ENCODE measurements at places on chromosomes 6 and 20. TPM values are rescaled to one million over a fixed set of nuclear protein-coding genes. Genes with fewer than 3 reads are reported as not detected.

DNA sequence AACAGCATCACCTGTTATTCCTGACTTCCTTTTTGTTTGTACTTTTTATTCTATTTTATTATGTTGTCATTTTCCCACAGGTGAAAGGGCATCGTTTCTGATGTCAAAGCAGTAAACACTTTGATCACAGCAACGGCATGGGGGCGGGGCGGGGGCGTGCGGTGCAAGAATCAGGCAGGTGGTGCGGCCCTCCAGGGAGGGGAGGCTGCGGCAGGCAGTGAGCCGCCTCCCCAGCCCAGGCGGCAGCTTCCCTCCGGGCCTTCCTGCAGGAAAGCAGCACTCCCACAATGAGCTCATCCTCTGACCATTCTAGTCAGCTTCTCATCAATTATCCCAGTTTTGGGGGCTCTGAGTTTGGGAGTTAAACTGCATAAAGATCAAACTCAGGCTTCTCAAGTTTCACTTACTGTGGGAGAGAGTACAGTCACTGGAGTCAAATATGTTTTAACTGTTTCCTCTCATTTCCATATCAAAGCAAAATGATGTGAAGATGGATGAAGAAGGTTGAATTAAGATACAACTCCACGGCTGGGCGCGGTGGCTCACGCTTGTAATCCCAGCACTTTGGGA lies 608.4 kb upstream of the AGPAT4 start:
- H3K36me3 ChIP-seq = no peaks in the 10 kb centered on the region
- no peak for DNase-seq
- H3K27ac ChIP-seq = no peak overlapping the region
- H3K27me3 ChIP-seq = no peaks in the 10 kb centered on the region

The PIM1 gene
- 210 TPM for total RNA-seq

The TRIM31 gene
- total RNA-seq = not detected

GRCh38 chr6:111339294-111339693 lies 143.7 kb downstream of the REV3L start:
- no peak for DNase-seq
- H3K27me3 ChIP-seq = no peaks in the 10 kb centered on the region
- H3K4me1 ChIP-seq = peaks cover 6% of the 10 kb centered on the region
- H3K27ac ChIP-seq = no peak overlapping the region

- peaks cover 4% of the 10 kb centered on the region for H3K36me3 ChIP-seq
- H3K4me1 ChIP-seq = peaks cover 27% of the 10 kb centered on the region
- H3K27me3 ChIP-seq = no peaks in the 10 kb centered on the region
- H3K4me3 ChIP-seq = no peak overlapping the region
- DNase-seq = no peak
- peak overlapping the region; percentile 24 for H3K27ac ChIP-seq
Observed at GRCh38 chr20:34389206-34389953, 26.3 kb downstream of the ITCH start.

The SEL1L2 gene
- not detected for total RNA-seq

The NPEPL1 gene
- total RNA-seq = 59.2 TPM

The CLPSL1 gene
- not detected for total RNA-seq

GRCh38 chr6:90305800-90306448 lies 9.3 kb upstream of the BACH2 start:
- H3K4me1 ChIP-seq = peaks cover 11% of the 10 kb centered on the region
- peaks cover 11% of the 10 kb centered on the region for H3K27me3 ChIP-seq
- no peak for DNase-seq
- H3K27ac ChIP-seq = no peak overlapping the region

- H3K4me3 ChIP-seq = no peak overlapping the region
- H3K27ac ChIP-seq = no peak overlapping the region
- H3K4me1 ChIP-seq = peaks cover 12% of the 10 kb centered on the region
- H3K36me3 ChIP-seq = peaks cover 5% of the 10 kb centered on the region
- no peak for DNase-seq
Observed at GRCh38 chr6:143457563-143458359, 7.2 kb downstream of the PEX3 start.

GRCh38 chr20:43426172-43426571 lies 31.5 kb upstream of the SRSF6 start:
- H3K27me3 ChIP-seq = peaks cover 31% of the 10 kb centered on the region
- H3K27ac ChIP-seq = no peak overlapping the region
- no peaks in the 10 kb centered on the region for H3K4me1 ChIP-seq
- H3K36me3 ChIP-seq = peaks cover 2% of the 10 kb centered on the region

The ARFGEF3 gene
- total RNA-seq = 0.03 TPM

The PTPRT gene
- total RNA-seq = not detected

DNA sequence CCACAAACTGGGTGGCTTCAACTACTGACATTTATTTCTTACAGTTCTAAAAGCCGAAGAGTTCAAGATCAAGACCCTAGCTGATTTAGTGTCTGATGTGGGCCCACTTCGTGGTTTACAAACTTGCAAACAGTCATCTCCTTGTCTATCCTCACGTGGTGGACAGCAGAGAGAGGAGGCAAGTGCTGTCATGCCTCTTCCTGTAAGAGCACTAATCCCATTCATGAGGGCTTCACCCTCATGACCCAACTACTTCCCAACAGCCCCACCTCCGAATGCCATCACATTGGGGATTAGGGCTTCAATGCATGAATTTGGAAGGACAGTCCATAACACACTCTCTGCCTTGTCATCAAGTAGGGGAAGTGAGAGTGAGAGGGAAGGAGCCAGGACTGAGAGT lies 15.6 kb upstream of the ISM1 start:
- H3K4me1 ChIP-seq = no peaks in the 10 kb centered on the region
- H3K4me3 ChIP-seq = no peak overlapping the region
- H3K36me3 ChIP-seq = peaks cover 4% of the 10 kb centered on the region
- H3K27me3 ChIP-seq = peaks cover 21% of the 10 kb centered on the region
- H3K27ac ChIP-seq = no peak overlapping the region
- DNase-seq = no peak

The CBLN4 gene
- total RNA-seq = not detected

DNA sequence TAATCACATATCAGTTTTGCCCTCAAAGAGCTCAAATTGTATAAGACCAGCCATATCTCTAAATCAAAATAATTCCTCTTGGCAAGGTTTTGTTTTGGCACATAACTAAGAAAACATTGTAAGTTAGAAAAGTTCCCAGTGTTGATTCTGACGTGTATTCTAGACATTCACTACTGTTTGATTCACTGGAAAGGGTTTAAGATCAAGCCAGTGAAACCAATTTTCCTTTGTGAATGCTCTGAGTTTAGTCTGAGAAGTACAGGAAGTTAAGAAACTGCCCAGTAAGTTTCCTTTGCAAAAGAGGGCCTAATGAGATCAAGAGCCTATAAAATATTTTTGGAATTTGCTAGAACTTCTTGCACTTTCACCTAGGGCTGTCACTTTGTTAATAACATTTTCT lies 143.0 kb downstream of the FNDC1 start:
- H3K27ac ChIP-seq = no peak overlapping the region
- H3K27me3 ChIP-seq = peaks cover 35% of the 10 kb centered on the region

GRCh38 chr6:24882295-24882694 lies 53.5 kb downstream of the RIPOR2 start:
- peaks cover 10% of the 10 kb centered on the region for H3K36me3 ChIP-seq
- H3K4me1 ChIP-seq = peaks cover 54% of the 10 kb centered on the region
- peak overlapping the region; percentile 93 for H3K27ac ChIP-seq
- H3K27me3 ChIP-seq = no peaks in the 10 kb centered on the region
- no peak for DNase-seq
- no peak overlapping the region for H3K4me3 ChIP-seq

DNA sequence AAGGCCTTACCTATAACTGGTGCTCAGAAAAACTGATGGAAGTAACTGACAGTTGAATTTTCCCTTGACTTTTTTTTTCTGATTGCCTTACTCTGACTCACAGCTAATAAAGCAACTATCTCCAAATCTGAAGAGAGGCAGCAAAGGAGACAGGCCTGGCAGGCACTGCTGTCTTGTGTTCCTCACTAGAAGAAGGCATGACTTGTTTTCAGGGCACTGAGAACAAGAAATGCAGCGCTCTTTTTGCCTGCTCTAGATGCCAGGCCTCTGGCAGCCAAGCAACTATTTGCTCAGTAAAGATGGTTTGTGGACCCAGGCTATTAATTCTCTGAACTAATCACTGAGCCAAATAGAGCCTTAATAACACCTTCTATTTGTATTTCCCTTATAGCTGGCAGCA lies 155.1 kb downstream of the PRDM13 start:
- DNase-seq = no peak
- H3K4me1 ChIP-seq = no peaks in the 10 kb centered on the region
- H3K4me3 ChIP-seq = no peak overlapping the region
- no peak overlapping the region for H3K27ac ChIP-seq

The CDC25B gene
- total RNA-seq = 220 TPM

The CLIC5 gene
- 7.2 TPM for total RNA-seq

DNA sequence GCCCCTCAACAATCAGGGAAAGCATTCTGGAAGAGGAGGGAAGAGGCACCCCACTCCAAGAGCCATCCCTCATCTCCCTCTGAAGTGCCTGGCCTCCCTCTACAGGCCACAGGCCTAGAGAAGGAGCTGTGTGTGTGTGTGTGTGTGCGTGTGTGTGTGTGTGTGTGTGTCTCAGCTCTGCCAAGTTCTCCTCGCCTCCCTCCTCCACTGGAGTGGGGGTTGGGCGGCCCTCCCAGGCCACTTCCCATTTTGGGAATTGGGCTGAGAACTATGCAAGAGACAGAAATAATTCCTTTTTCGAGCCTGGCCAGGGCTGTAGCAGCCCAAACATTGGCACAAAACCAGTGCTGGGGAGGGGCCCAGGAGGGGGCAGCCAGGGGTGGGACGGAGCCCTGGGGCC lies 35.7 kb downstream of the KCNB1 start:
- peaks cover 5% of the 10 kb centered on the region for H3K36me3 ChIP-seq
- H3K4me3 ChIP-seq = no peak overlapping the region
- H3K27me3 ChIP-seq = peaks cover 69% of the 10 kb centered on the region
- no peak overlapping the region for H3K27ac ChIP-seq
- no peaks in the 10 kb centered on the region for H3K4me1 ChIP-seq

The TREM2 gene
- total RNA-seq = not detected

DNA sequence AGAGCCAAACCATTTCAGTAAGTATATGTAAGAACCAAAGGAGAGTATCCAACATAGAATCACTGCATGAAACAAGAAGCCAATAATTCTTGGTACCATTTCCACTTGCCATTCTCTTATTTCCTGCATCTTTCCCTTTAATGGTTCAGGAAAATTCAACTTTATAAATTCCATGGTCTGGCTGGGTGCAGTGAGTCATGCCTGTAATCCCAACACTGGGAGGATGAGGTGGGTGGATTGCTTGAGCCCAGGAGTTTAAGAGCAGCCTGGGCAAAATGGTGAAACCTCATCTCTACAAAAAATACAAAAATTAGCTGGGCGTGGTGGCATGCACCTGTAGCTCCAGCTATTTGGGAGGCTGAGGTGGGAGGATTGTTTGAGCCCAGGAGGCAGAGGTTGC lies 21.2 kb downstream of the NHLRC1 start:
- no peak for DNase-seq
- H3K4me3 ChIP-seq = no peak overlapping the region
- peaks cover 4% of the 10 kb centered on the region for H3K36me3 ChIP-seq
- peaks cover 34% of the 10 kb centered on the region for H3K27me3 ChIP-seq
- no peak overlapping the region for H3K27ac ChIP-seq
- H3K4me1 ChIP-seq = peaks cover 2% of the 10 kb centered on the region

The SYNDIG1 gene
- not detected for total RNA-seq

GRCh38 chr20:10061641-10062040 lies 26.9 kb downstream of the ANKEF1 start:
- H3K4me3 ChIP-seq = no peak overlapping the region
- no peak overlapping the region for H3K27ac ChIP-seq
- H3K4me1 ChIP-seq = no peaks in the 10 kb centered on the region
- DNase-seq = no peak
- H3K27me3 ChIP-seq = peaks cover 18% of the 10 kb centered on the region

The SERINC3 gene
- 76.2 TPM for total RNA-seq

DNA sequence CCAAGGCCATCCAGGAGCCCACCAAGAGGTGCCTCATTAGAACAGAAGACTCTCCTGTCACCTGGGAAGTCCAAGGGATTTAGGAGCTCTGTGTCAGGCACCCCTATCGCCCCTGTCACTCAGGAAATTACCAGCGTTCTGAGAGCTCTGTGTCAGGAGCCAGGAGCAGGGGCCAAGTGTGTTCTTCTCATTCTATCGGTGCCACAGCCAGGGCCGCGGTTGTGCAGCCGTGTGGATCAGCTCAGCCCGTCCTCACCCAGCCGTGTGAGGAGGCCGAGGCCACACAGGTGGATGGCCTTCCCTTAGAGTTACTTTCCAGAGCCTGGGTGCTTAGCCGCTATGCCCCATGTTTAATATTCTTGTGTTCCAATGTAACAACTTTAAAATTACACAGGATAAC lies 9.8 kb downstream of the MTG2 start:
- H3K4me1 ChIP-seq = peaks cover 12% of the 10 kb centered on the region
- H3K4me3 ChIP-seq = no peak overlapping the region
- peaks cover 5% of the 10 kb centered on the region for H3K36me3 ChIP-seq
- no peaks in the 10 kb centered on the region for H3K27me3 ChIP-seq
- DNase-seq = no peak
- no peak overlapping the region for H3K27ac ChIP-seq

DNA sequence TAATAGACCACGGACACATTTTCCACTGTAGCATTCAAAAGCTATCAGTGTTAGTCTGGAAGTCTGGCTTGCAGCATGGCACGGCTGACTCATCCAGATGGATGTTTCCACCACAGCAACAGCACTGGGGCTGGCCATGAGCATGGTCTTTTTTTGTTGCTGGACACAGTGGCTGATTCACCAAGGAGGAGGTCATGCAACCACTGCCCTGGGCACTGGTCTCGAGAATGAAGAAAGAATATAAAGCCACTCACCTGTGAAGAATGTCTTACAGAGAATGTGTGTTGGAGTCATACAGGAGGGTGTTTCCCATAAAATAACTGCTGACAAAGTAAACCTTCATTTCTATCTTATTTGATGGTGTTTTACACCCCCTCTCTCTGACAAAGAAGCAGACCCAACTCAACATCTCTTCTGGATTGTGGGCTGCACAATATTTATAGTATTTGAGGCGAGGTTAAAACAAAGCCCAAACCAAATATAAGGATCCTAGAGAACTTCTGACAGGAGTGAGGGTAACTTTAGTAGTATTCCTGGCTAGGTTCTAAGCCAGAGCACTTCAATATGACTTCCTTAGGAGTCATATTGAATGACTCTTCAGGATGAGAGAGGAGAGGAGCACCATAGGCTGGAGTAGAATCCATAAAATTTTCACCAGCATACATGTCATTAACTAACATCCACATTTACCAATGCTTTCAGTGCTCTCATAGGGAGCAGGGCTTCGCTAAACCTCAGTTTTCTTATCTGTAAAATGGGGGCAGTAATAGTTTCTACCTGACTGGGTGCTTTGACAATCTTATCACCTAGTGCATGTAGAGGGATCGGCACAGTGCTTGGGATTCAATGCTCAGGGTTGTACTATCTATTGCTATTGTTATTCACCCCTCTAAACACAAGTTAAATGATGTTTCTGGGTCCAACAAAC lies 121.4 kb downstream of the KIF13A start:
- H3K27ac ChIP-seq = no peak overlapping the region
- no peaks in the 10 kb centered on the region for H3K4me1 ChIP-seq
- H3K4me3 ChIP-seq = no peak overlapping the region

The LAMA2 gene
- 3.4 TPM for total RNA-seq

The TPD52L1 gene
- total RNA-seq = not detected

The RIPPLY2 gene
- not detected for total RNA-seq

GRCh38 chr20:47272893-47273590 lies 83.5 kb downstream of the ZMYND8 start:
- H3K27ac ChIP-seq = peak overlapping the region; percentile 84
- H3K36me3 ChIP-seq = peaks cover 2% of the 10 kb centered on the region
- no peak for DNase-seq
- no peaks in the 10 kb centered on the region for H3K27me3 ChIP-seq

The KCNQ5 gene
- total RNA-seq = 1.5 TPM

GRCh38 chr6:149961728-149962425 lies 1.9 kb upstream of the ULBP1 start:
- DNase-seq = no peak
- no peak overlapping the region for H3K4me3 ChIP-seq
- H3K4me1 ChIP-seq = peaks cover 25% of the 10 kb centered on the region

- no peaks in the 10 kb centered on the region for H3K27me3 ChIP-seq
- DNase-seq = no peak
- no peaks in the 10 kb centered on the region for H3K36me3 ChIP-seq
- H3K4me1 ChIP-seq = no peaks in the 10 kb centered on the region
- no peak overlapping the region for H3K27ac ChIP-seq
Observed at GRCh38 chr6:155432293-155432692, 23.3 kb downstream of the NOX3 start.
